ENCODE measurements at places on chromosomes 11 and 22. TPM values are rescaled to one million over a fixed set of nuclear protein-coding genes. Genes with fewer than 3 reads are reported as not detected.

Gene LGR4
- 0.30 TPM for total RNA-seq

Gene SHANK3
- 0.19 TPM for total RNA-seq

Gene XKR3
- total RNA-seq, result 0.24 TPM

Gene EHF
- total RNA-seq, result not detected

Gene NPAS4
- not detected for total RNA-seq

Gene P4HA3
- not detected for total RNA-seq

DNA sequence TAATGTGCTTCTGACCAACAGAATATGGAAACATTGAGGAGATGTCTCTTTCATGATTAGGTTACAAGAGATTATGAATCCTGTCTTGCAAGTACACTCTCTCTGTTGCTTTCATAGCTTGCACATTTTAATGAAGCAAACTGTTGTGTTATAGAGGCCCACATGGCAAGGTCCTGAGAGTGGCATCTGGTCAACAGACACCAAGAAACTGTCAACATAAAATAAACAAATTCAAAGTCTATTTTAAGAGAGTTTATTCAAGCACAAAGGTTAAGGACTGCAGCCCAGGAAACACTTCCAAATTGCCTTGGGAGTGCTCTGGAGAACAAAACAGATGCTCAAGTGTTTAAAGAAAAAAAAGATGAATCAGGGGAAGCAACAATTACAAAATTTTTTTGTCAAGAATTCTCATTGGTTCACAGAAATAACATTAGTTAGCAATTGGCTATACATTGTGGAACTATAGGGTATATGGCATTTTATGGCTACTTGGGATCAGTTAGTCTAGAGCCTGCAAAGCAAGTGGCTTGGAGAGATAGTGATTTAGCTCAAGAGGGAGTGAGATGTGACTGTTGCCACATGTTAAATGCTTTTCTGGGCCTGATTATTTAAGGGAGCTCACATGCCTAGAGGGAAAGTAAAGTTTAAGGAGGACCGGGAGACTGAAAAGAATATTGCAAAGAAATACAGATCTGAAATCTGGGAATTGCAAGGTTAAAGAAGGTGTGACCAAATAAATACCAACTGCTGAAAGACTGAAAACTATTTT, 54.6 kb downstream of the CTSC start:
- DNase-seq, result no peak

GRCh38 chr22:38068641-38069371, 11.6 kb downstream of the PICK1 start:
- no peak for DNase-seq

- no peak for DNase-seq
Observed at GRCh38 chr11:29963796-29964195, 53.0 kb downstream of the KCNA4 start.

- no peak for DNase-seq
Observed at GRCh38 chr11:45779602-45780001, 25.3 kb upstream of the SLC35C1 start.

DNA sequence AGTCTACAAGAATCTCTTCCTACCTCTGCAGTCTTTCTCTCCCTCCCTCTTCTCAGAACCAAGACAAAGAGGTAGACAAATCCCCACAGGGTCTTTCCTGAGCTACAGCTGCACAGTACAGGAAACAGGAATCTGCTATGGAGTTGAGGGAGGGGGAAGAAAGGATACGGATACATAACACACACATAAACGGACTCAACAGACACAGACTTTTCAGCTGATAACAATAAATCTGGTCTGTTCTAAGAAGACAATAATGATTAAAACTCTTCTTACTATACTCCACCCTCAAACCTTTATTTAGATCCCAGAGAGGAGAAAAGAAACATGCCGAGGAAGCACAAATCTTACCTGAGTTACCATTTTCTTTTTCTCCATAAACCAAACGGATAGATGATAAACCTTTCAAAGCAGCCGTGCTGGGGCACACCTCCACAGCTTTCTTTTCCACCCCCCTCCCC, 122.2 kb downstream of the APOL5 start:
- no peak for DNase-seq

DNA sequence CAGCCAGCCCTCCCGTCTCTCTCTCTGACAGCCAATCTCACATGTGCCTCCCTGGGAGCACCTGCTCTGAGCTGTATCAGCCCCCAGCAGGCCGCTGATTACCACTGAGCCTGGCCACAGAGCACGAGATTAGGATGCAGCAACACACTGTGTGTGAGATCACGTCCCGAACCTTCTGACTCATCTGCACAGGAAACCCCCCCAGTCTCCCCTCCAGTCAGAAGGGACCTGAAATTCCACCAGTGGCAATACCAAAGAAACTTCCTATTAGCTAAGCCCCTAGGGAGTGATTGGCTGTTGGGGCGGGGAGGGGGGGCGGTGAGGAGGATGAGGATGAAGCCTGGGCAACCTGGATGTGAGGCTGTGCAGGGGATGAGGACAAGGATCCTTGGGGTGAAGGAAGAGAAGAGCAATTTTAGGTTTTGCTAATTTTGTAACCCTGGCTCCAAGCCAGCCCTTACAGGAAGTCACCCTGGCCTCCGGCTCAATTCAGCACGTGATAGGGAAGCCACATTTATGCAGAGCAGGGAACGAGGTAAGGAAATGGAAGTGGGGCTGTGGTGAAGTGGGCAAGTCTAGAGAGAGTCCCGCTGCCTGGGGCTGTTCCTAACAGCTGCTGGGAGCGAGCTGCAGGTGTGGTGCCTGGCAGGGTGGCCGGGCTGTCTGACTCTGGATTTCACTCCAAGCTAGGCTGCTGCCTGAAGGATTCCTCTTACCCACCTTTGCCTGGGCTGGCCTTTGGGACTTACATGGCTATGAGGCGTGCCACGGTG, 1.9 kb downstream of the SLC43A3 start:
- DNase-seq, result peak; percentile 94

DNA sequence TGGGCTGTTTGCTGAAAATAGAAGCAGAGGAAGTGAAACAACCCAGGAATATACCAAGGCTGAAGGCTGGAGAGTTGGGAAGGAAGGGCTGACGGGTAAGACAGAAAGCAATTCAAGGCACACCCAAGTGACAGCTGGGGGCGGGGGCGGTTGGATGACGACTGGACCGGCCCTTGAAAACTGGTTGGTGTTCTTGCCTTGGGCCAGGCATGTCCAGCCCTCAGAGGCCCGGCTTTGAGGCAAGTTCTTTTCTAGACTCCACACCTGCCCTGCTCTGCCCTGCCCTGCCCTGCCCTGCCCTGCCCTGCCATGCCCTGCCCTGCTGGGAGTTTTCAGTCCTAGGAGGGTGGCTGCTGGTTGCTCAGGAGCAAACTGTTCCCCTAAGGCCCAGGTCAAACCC, 34.2 kb upstream of the CACNG2 start:
- DNase-seq, result no peak

GRCh38 chr11:24705474-24705873, 208.6 kb downstream of the LUZP2 start:
- no peak for DNase-seq

DNA sequence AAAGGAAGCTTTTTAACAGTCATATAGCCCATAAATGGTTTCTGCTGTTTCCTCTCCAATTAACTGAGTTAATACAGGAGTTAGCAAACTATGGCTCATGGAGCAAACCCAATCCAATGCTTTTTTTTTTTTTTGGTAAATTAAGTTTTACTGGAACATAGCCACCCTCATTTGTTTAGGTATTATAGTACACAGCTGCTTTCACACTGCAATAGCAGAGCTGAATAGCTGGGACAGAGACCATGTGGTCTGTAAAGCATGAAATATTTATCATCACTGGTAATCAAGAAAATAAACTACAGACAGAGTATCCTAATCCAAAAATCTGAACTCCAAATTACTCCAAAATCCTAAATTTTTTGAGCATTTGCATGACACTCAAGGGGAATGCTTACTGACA, 53.7 kb downstream of the RDX start:
- DNase-seq, result no peak

DNA sequence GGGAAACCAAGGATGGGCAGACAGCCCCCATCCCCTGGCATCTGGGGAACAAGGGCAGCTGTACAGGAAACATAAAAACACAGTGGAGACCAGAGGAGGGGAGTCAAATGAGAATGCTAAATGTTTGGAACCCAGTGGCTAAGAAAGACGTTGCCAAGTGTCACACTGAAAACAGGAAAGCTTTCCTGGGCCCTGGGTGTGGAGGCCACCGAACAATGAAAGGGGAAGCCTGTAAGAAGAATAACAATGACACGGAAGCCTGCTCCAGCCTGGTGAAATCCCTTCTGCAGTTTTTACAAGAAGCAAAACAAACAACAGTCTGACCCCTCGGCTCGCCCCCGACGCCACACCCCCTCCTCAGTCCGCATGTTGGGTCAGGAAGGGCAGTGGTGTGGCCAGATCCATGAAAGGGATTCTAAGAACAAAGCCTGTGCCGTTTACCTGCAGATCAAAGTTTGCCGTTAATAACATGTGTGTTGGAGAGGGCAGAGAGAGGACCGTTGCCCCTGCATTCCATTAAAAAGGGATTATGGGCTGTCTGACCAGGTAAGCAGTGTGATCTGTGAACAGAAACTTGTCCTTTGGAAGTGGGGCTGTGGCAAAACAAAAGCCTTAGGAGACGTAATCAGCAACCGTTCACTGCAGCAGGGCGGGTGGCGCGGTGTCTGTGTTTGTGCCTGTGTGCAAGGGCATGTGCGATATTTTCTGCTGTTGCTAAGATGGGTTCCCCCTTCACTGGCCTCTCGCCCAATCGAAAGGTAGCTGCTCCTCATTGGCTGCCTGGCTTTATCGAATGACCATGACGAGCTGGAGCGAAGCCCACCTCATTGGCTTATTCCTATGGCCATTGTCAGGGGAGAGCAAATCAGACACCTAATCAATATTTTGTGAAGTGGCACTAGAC, 113.7 kb upstream of the BLID start:
- DNase-seq, result no peak

GRCh38 chr22:36239150-36239400, 252 bp downstream of the APOL2 start:
- no peak for DNase-seq

DNA sequence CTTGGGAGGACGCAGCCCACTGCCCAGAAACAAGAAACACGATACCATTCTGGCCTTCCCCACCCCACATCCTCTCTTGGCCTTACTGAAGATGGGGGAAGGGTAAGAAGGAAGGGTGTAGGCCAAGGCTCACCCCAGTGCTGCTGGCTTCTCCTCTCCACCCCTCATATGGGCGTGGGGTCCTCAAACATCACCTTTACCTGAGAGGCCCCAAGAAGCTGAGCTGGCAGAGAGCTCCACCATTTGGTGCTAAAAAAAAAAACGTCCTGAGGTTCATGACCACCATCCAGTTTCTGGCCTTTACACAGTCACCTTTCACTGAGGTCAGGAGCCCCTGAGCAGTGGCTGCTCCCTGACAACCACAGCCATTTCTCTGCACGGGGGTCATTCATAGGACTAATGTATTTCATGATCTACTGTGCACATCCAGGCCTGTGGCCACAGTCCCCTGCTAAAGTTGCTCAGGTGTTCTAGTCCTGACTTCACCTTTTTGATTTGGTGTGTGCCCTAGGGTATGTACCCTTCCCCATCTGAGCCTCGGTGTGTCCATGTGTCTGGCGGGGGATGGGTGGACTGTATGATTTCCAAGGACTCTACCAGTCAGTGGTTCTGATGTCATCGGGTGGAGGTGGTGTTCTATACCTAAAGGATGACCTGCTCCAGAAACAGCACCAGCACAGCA, 15.1 kb downstream of the RHOG start:
- no peak for DNase-seq

DNA sequence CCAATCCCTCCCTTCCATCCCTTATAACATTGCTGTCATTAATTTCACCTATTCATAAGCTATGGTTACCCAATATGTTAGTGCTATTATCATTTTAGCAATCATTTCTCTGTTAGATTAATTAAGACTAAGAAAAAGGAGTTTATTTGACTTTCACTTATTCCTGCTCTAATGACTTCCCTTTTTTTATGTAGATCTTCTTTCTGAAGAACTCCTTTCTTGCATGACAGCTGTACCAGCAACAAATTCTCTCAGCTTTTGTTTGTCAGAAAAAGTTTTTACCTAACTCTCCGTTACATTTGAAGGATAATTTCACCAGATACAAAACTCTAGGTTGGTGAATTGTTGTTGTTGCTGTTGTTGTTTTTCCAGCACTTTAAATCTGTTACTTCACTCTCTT, 28.6 kb upstream of the OR8B8 start:
- DNase-seq, result no peak

Measured in activated T-cell treated with anti-CD3 and anti-CD28 coated beads, Interleukin-2, amount 50 U/mL, for 72 hours (primary cell).